ENCODE measurements at places on chromosomes 16 and 17. TPM values are rescaled to one million over a fixed set of nuclear protein-coding genes. Genes with fewer than 3 reads are reported as not detected.

USP6 gene
- not detected for polyA plus RNA-seq

CCR7 gene
- not detected for polyA plus RNA-seq

HIGD1B gene
- polyA plus RNA-seq = not detected

ITGAD gene
- polyA plus RNA-seq = not detected

DNA sequence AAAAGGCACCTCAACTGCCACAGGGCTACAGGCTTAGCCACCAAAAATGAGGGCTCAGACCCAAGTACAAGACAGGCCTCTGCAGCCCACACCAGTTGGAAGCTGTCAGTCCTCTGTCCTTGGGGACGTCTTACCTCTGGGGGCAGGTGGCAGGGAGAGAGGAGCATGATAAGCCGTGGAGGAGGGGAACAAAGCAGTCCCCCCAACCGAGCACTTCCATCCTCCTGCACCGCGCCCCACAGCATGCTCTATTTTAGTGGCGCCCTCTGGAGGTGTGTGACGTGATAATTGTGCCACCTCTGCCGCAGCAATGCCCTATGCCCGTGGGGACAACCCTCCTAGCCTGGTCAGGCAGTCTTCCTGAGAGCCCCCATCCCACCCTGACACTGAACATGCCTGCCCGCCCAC, 13.6 kb downstream of the G6PC3 start:
- DNase-seq = peak; percentile 78

DNA sequence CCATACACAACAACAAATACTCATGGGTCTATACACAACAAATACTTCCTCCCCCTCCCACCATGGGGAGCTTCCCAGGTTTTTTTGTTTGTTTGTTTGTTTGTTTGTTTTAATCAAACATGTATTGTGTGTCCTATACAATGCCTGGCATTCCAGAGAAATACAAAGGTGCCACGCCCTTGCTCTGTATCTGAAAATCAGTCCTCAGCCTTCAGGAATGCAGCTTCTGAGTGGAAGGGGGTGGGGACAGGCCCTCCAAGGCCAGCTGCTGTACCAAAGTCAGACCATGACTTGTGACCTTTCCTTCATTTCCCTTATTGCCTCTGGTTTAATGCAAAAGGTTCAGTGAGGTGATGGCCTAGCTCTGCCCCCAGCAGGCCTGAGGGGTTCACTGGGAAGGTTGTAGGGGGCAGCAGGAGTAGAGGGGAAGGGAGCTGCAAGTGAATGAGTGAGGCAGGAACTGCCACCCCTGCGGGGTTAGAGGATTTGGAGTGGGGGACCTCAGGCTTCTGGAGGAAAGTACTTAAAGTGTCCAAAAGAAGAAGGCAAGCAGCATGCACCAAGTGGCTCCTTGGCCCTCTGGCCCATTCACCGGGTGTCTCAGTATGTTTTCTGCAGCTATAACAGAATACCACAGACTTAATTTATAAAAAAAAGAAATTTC, 105.2 kb downstream of the CLEC16A start:
- DNase-seq = no peak

- DNase-seq = no peak
These were observed 32.4 kb downstream of the HAPSTR1 start for GRCh38 chr16:9123871-9124270.

DNA sequence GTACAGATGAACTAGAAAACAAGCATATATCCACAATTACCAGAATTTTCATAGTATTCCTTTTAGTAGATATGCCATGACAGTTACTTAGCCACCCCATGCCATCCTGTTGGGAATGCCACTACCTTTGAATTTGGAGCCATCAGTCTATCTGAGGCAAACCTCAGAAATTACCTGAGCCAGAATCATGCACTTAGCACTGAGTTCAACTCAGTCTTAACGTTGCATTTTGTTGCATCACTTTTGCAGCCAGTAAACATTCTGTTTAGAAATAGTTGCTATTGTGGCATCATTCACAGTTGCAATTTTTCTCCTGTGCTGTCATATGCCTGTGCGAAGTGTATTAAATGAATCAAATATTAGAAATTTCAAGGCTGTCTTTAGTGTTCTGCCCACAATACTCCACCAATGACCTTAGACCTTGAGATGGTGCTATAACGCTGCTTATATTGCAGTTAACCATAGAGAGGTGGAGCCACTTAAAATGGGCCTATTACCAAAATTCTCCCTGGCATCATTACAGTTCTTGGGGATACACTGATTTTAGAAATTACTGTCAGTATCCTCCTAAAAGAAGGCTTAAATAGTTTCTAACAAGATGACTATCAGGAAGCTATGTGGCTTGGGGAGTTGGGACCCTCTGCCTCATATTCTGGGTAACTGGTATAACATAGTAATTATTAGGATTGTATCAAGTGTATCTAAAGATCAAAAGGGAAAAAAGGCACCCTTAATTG, 11.1 kb downstream of the PTRH2 start:
- DNase-seq = no peak

- no peak for DNase-seq
These were observed 1.5 kb upstream of the ITGB4 start for GRCh38 chr17:75719732-75720131.

DNA sequence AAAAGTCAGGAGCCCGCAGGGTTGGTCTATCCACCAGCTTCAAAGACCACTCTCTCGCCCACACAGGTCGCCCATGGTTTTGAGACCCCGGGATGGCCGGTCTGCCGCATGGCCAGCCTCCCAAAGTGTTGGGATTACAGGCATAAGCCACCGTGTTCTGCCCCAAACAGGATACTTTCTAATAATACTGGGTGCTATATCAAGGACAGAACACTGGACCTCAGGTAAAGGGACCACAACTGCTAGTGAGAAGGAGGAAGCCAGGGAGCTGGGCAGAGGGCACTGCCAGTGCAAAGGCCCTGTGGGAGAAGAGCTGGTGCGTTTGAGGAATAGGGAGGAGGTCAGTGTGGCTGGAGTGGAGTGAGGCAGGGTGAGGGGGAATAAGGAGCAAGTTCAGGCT, 34.1 kb downstream of the IL21R start:
- no peak for DNase-seq

DNA sequence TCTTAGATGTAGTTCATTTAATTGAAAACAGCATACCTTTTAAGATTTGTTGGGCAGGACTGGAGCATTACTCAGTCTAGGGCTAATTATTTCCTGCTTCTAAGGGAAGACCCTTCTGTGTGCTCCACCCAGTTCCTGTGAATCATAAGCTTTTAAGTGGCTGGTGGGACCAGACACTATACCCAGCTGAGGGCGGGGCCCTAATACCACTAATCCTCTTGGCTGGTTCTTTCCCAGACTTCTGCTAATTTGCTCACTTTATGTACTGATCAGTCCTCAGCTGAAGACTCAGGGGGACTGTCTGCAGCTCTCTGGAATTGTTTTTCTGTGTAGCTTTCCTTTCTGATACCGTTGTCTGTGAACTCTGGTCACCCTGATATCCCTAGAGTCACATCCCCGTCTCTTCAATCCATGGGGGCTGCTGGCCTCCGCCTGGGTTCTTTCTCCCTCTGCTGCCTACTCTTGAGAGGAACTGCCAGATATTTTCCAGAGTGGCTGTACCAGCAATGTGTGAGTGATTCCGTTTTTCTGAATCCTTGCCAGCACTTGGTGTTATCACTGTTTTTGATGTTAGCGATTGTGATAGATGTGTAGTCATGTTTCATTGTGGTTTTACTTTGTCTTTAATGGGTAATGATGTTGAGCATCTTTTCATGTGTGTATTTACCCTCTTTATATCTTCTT, 35.1 kb downstream of the MFSD11 start:
- peak; percentile 64 for DNase-seq

- DNase-seq = no peak
These were observed 1.2 kb upstream of the MGAT5B start for GRCh38 chr17:76866774-76867577.

DNA sequence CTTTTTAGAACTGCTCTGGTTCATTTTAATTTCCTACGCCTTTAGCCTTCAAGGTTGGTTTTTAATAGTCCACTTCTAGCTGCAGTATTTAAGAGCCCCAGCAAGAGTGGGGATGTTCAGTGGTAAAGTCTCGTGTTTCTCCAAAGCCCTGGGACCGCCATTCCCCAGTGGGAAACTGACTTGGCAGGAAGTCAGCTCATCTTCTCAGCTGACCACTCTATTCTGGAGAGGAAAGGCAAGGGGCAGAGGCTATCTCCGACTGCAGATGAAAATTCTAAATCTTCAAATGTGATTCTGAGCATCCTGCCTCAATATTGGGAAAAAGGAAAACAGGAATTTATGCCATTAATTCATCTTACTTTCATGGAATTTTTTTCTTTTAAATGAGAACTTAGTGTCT, 35.5 kb downstream of the HS3ST3B1 start:
- DNase-seq = no peak

DNA sequence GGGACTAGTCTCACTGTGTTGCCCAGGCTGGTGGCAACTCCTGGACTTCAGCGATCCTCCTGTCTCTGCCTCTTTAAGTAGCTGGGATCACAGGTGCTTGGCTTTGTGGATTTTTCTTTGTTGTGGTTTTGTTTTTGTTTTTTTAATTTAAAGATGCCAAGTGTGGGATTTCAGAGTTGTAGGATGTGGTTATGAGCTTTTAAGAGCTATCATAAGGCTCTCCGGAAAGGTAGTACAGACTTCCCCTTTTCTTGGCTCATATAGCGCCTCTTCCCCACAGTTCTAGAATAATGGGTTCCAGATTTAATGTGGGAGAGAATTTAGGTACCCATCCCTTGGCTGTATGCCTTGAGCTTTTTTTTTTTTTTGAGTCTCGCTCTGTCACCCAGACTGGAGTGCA, 17.1 kb downstream of the AKAP1 start:
- DNase-seq = no peak

DNA sequence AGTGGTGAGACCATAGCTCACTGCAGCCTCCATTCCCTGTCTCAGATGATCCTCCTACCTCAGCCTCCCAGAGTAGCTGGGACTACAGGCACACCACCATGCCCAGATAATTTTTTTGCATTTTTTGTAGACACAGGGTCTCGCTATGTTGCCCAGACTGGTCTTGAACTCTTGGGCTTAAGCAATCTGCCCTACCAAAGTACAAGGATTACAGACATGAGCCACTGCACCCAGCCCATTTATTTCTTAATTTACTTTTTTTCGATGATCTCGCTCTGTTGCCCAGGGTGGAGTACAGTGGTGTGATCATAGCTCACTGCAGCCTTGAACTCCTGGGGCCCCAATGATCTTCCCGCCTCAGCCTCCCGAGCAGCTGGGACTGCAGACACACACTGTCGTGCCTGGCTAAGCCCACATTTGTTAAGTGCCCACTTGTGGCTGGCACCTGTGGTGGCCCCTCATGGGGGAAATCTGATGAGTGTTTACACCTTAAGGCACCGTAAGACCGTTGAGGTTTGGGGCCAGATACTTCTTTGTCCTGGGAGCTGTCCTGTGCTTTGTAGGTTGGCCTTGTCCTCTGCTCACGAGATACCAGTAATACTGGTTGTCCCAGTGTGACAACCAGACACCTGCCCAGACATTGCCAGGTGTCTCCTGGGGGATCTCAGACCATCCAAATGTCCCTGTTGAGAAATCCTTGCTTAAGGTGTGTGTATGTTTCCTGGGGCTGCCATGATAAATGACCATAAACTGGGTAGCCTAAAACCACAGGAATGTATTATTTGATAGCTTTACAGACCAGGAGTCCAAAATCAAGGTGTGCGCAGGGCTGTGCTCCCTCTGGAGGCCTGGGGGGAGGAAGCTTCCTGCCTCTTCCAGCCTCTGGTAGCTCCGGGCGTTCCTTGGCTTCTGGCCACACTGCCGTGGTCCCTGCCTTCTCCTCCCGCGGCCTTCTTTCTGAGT, 141.4 kb upstream of the GSE1 start:
- no peak for DNase-seq

DNA sequence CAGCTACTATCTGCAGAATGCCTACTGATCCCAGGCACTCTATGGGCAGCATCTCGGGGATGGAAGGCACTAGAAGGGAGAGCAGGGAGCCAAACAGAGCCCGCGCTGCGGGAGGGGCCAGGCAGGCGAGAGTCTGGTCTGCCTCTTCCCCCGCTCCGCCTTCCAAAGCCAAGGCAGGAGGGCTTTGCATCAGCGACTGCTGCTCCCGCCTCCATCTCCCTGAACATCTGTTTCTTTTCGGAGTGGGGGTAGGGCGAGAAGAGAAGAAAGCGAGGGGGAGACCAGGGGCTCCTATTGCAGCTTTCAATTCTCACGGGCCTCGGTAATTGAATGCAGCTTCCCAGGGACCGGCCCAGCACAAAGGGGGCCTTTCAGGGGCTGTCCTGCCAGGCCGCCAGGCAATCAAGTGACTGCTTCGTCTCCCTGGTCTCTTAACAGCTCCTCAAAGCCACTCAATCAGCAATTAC, 31.4 kb upstream of the CDC42EP4 start:
- DNase-seq = peak; percentile 94

DNA sequence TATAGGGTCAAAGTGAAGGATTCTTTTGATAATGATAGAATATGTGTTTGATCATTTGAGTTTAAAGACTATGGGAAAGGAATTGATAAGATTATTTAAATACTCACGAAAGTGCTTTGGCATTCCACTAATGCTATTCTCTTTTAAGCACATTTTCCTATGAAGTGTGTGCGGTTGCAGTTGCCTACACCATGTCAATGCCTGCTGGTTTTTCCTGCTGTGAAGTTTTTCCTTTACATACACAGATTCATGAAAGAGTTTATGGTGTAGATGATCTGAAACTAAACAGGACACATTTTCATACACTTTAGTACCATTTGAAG, 78.7 kb downstream of the VMP1 start:
- no peak for DNase-seq

DNA sequence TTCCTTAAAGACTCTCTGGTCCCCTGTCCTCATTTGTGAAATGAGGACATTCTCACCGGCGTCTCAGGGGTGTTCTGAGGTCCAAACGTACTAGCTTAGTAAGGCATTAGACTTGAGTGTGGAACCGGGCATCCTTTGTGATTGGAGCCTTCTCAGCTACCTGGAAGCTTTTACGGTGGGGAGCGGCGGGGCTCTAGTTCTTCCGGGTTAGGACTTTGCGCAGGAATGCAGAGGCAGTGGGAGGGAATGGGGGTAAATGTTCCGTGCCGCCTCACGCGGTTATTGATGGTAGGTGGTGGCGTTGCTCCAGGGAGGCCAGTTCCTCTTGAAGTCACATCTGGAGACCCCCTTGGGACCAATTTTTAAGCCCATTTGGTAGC, 113.6 kb downstream of the SNX29 start:
- DNase-seq = no peak

- DNase-seq = no peak
These were observed 99.4 kb upstream of the CHMP6 start for GRCh38 chr17:80892019-80892855.

GRCh38 chr17:71885662-71886061, 235.2 kb upstream of the SOX9 start:
- DNase-seq = no peak

Data from SK-N-SH (cell line).